Activated naive CD4-positive, alpha-beta T cell treated with Interleukin-2 at 50 U/mL for 16 hours (primary cell): ENCODE measurements at places on chromosomes 1 and 21.
A peak's percentile ranks its signal among the peaks of the same experiment; 100 is the strongest.

GRCh38 chr1:91682882-91683597 lies 182.4 kb downstream of the CDC7 start:
- no peak for DNase-seq

DNA sequence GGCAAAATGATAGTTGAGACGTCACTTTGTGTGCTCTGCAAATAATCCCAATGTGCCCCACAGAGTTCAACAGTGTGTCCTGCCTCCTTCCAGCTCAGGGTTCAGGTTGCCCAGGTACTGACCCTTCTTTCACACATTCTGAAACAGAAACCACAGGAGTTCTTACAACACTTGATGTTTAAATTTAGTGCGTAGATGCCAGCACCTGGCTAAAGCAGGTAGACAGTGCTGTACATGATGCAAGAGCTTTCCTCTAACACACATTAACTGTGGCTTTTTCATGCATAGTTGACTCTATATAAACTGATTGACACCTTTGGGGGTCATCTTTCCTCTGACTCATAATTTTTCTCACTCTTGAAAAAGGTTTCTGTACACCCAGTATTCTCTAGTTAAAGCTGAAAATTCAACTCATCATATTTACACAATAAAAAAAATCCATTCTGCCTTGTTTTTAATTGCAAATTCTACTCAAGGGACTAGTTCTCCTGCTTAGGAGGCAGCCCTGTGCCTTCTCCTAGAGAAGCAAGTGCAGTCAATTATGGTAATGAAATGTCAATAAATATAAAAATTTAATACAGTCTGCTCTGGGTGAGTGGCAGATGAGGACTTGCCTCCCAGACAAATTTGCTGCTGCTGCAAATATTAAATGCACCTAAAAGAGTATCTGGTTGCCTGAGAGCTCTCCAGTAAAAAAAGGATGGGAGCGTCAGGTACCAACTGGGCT lies 91.4 kb downstream of the NR5A2 start:
- no peak for DNase-seq

DNA sequence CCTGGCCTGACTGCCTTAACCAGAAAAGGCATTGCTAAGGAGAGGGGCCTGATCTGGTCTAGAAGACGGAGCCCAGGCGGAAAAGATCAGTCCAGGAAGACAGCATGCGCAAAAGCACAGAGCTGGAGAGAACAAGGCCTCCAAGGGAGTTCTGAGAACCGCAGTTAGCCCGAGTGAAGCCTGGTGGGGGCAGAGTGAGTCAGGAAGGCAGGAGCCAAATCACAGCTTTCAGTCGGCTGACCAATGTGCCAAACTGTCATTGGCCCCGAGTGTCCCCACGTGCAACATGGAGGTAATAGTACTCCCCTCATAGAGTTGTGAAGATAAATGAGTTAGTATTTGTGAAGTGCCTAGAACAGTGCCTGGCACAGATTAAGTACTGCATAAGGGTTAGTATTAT lies 1.2 kb upstream of the TSPAN2 start:
- no peak for DNase-seq

- DNase-seq, result no peak
These were observed 68.0 kb upstream of the CYP2J2 start for GRCh38 chr1:59994302-59995198.

DNA sequence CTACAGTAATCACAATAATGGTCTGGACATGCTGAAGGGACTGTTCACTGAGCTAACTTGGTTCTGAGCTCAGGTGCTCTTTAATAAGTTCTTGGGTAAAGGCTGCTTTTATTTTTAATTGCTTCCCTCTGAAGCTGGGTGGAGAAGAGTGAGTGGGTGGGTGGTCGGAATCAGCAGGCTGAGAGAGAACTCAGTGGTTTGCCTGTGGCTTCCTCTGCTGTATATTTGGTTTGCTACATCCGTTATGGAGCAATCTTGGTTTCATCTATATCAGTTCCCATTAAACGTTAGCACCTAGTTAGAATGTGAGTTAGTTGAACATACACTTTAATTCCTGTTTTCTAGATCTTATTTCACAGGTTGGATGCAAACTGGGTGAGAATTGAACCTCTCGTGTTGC lies 23.3 kb downstream of the CNIH4 start:
- DNase-seq, result peak; percentile 50

DNA sequence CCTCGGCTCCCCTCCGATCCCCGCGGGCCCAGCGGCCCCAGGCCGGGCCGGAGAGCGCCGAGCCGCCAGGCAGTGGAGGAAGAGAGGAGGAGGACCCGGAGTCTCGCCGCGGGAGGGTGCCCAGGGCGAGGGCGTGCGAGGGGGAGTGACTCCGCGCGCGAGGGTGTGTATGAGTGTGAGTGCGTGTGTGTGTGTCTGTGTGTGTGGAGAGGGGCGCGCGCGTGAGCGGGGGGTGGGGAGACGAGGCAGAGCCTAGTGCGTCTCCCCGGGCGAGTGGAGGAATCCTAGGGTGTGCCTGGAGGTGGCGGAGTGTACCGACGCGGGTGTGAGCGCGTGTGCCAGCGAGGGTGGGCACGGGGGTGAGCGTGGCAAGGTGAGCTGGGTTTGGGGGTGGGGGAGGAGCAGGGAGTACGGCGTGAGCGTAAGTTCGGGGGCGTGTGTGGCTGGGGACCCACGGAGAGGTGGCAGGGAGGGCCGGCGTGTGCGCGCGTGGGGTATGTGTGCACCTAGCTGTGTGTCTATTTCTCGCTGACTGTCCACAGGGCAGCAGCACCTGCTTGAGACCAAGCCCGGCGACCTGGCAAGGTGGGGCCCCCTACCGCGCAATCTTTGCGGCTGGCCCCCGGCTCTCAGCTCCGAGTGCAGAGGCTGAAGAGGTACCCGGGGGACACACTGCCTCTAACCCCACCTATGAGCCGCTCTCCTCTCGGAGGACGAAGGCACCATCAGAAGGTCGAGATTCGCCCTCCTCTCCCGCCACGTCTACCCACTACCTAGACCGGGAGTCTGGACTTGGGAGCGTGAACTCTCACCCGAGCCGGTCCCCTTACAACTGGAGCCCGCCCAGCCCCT lies 784 bp upstream of the KCND3 start:
- DNase-seq, result no peak
